ENCODE measurements at places on chromosomes 6 and 20.

- DNase-seq: no peak
Observed at GRCh38 chr20:6671829-6672228, 95.7 kb upstream of the BMP2 start.

DNA sequence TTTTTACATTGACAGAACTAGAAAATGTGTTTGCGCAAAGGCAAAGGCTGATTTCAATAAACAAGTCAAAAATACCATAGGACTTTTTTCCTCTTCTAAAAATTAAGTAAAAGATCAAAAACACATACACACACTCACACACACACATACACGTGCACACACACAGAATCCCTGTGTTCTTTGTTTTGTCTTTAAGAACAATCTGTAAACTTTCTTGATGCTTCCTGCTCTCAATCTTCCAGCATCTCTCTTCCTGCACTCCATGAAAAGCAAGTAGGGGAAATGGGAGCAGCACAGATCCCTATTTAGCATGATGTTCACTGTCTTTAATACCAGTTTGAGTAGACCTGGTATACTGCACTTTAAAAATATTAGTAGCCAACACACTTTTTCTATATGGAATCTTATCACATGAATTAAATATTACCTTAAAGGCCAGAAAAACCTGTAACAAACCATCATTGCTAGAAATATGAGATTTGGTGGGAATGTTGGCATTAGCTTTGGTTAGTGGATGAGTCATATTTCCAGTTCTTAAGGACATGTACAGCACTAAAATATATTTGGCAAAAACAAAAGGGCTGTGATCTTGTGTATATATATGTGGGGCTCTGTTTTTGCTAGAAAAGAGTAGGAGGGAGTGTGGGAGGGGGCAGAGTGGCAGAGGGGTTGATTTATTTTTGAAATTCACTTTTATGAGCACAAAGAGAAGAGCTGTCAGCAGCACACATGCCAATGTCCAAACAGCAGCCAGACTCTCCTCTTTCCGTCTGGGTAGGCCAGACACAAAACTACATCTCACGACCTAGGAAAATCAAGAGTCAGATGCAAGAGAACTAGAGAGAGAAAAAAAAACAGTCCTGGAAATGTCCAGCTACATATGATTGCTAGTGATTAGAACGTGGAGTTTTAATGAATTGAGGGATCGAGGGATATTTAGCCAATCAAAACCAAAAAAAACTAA, 4.6 kb downstream of the PTPRK start:
- no peak for DNase-seq

GRCh38 chr20:8399947-8400346, 267.9 kb downstream of the PLCB1 start:
- no peak for DNase-seq

- no peak for DNase-seq
Observed at GRCh38 chr6:63317641-63318040, 2.1 kb downstream of the LGSN start.

DNA sequence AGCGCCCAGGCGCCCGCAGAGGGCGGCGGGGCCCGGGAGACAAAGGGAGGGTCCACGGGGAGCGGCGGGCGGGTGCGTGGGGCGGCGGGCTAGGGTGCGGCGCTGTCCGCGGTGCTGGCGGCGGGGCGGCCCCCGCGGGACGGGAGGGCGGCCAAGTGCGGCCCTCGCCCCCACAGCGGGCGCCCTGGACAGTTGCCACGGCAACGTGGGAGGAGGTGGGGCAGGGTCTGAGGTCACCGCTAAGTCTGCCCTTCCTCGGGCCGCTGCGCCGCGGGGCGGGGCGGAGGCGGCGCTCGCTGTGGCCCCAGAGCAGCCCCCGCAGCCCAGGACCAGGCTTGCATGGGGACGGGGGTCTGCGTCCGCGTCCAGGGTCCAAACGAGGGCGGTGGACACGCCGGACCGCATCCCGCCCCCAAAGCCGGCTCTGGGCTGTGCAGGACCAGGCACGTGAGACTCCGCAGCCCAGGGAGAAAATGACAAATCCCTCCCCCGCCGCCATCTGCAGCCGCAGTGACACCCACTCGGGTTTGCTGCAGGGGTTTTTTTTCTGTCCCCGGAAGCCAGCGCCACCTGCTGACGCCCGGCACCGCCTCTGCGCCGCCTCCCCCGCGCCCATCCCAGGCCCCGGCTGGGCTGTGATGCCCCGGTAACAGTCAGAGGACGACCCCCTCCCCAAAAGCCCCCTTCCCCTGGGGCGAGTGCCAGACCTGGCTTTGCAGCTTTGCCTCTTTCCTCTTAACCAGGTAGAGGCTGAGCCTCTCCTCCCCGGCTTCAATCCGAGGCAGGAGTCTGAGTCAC, 36.8 kb downstream of the YTHDF1 start:
- no peak for DNase-seq

GRCh38 chr6:76124018-76124417, 51.6 kb upstream of the IMPG1 start:
- no peak for DNase-seq

DNA sequence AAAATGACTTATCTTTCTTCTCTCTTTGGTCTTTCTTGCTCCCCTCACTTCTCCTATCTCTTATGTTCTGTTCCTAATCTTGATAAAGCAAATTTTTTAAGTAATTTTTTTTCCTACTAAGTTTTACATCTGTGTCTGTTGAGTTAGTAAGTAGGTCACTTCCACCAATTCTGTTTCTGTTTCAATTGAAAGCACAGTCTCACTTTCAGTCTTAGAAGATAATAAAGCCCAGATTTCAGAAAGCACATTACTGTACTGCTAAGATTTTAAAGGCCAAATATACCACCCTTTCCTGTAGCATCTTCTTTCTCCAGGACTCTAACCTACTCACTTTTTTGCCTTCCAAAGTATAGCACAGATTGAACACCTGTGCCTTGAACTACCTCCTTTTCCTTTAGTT, 866.1 kb upstream of the ADGRB3 start:
- DNase-seq: no peak

DNA sequence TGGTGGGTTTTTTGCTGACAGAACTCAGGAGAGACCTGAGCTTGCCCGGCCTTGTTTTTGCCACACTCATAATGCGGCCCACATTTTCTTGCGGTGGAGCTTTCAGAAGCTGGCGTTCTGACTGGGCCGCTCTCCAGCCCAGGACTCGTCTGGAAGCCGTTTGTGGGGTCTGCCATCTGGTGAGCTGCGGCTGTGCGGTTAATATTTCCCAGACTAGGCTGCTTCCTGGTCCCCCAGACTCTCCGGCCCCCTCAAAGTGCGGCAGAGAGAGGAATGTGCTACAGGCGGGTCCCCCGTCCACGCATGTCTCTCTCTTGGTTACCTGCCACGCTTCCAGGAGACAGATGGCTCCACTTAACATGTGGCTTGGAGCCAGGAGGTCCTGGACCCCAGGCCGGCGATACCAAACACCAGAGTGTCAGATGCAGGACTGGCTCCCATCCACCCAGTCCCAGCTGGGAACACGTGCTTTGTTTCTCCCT, 128.9 kb upstream of the PMEPA1 start:
- no peak for DNase-seq

GRCh38 chr6:156760377-156760776, 16.8 kb upstream of the ARID1B start:
- DNase-seq: no peak

GRCh38 chr6:39243809-39244208, 14.5 kb upstream of the KCNK5 start:
- no peak for DNase-seq

GRCh38 chr6:110999634-111000270, 17.9 kb downstream of the RPF2 start:
- no peak for DNase-seq

- DNase-seq: no peak
Observed at GRCh38 chr6:20473518-20473917, 60.7 kb upstream of the CDKAL1 start.

DNA sequence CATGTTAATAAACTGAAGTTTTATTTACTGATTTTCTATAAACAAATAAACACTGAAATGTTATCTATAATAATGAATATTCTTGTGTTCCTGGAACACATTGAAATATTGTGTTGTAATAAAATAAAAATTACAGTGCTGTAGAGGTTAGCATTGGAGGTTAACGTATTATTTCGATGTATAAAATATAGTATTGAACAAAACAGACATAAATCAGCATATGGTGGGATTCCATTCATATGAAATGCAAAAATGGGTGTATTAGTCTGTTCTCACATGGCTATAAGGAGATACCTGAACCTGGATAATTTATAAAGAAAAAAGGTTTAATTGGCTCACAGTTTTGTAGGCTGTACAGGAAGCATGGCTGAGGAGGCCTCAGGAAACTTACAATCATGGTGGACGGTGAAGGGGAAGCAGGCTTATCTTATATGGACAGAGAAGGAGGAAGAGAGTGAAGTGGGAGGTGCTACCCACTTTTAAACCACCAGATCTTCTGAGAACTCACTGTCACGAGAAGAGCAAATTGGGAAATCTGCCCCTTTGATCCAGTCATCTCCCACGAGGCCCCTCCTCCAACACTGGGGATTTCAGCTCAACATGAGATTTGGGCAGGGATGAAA, 24.6 kb upstream of the BMP6 start:
- no peak for DNase-seq

- DNase-seq: no peak
Observed at GRCh38 chr20:56776345-56776744, 147.2 kb downstream of the TFAP2C start.

- no peak for DNase-seq
Observed at GRCh38 chr6:36851626-36852025, 12.4 kb upstream of the CPNE5 start.

- DNase-seq: no peak
Observed at GRCh38 chr6:45438849-45439406, 61.2 kb upstream of the SUPT3H start.

DNA sequence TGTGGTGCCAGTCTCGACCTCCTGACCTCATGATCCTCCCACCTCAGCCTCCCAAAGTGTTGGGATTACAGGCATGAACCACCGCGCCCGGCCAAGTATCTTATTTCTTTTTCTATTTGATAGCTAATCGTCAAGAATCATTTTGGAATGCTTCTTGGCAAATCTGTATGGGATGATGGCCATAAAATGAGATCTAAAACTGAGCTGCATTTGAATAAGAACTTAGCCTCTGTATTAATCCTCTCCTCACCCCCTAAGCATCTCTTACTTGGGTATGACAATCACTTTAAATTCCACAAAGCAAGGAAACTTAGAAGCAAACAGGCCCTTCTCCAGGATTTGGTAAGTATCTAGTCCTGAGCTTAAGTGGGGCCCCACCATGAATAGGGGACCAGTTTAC, 108.9 kb upstream of the BTBD3 start:
- DNase-seq: no peak

GRCh38 chr6:166279393-166279679, 28.9 kb downstream of the PRR18 start:
- no peak for DNase-seq

DNA sequence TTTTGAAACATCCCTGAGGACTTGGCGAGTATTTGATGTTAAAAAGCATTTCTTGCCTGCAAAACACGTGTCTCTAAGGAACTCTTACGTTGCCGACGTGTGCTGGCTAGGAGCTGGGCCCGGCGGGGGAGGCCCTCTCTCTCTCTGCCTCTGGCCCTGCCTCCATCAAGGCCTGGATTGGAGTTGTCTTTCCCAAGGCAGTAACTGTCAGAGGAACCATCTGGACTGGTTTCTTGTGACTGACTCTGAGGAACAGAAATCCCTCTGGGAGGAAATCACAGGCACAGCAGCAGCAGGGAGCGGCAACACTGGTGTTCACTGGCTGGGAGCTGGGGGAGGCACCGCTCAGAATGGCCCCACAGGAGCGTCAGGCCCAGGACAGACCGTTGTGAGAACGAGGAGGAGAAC, 244.2 kb downstream of the NRN1 start:
- DNase-seq: no peak

DNA sequence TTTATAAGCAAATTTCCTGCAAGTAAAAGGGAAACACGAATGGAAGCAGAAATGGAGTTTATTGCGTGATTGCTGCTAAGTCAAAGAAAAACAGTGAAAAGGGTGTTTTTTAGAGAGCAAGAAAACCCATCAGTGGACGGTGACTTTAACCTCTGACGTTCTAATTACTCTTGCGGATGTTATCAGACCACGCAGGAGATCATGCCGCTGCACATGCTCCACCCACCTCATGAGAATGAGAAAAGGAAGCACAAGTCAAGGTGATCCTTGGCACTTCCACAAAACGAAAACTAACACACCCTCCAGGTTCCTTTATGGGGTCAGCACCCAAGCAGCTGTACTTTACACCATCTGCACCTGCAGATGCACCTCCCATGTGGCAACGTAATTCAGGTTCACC, 45.0 kb downstream of the LYRM4 start:
- no peak for DNase-seq

DNA sequence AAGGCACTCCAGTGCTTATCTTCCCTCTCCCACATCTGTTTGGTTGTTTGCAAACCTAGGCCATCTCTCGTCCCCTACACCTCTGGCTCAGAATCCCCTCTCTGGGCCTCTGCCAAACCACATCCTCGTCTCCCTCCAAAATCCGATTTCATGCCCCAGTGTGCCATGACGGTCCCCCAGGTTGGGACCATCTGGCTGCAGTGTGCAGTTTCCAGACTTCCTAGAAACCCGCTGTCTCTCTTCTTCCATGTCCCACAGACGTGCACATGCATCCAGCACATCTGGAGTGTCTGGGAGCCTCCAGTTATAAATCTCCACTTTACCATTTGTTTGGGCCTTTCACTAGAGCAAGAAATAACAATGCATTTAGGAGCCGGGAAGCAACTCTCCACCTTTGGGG, 316.2 kb downstream of the KIF16B start:
- DNase-seq: no peak

DNA sequence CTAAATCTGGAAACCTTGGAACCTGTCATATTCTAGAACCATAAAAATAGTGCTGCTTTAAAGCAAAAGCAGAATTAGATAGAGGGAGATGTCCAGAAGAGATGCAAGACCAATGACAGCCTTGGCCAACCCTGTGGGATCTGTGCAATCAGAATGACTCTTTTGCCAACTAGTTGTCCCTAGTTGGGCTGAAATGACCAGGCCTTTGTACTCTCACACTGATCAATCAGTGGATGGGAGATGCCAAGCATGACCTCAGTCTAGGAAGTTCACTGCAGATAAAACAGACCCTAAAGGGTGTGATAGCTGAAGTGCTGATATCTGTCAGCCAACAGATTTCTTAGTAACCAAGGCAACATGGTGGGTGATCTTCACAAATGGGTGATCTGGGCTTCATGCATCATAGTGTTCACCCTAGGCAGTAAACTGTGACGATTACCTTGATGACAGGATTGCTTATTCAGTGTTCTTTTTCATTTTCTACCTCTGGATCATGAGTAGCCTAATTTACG, 52.1 kb downstream of the BCKDHB start:
- DNase-seq: no peak

- DNase-seq: no peak
Observed at GRCh38 chr20:56897318-56897957, 268.3 kb downstream of the TFAP2C start.

DNA sequence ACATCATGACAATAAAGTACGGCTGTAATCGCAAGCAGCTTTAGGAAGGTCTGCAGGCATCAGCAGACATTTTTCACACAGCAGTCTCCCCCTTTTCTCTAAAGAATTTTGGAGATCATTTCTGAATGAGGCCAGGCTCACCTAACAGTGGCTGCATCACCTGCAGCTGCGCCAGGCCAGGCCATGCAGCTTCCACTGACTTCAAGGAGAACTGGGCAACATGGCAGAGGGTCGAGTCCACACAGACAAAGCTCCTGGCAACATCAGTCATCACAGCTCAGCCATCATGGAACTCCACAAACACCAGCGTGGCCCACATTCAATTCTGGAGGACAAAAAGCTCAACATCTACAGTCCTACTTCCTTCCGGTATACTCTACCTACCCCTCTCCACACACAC, 17.8 kb upstream of the FOXC1 start:
- DNase-seq: no peak

- no peak for DNase-seq
Observed at GRCh38 chr20:2800521-2801285, at the start of gene CPXM1. TSS of gene CPXM1 (minus strand) at chr20:2800627. CDS start at chr20:2800572, 55 bp downstream.

Measured in LoVo (cell line).